Placental pericyte (primary cell): ENCODE measurements at places on chromosomes 2 and 18. TPM values are rescaled to one million over a fixed set of nuclear protein-coding genes. Genes with fewer than 3 reads are reported as not detected.

WDR7 gene
- total RNA-seq: 12.3 and 25.1 TPM in 2 replicates

NR4A2 gene
- total RNA-seq: 0.22 and 0.57 TPM in 2 replicates

ALK gene
- 0.29 TPM in 1 of 2 replicates, not detected in the other for total RNA-seq

CDH20 gene
- total RNA-seq: not detected in 2 replicates

POU3F3 gene
- total RNA-seq: not detected in 2 replicates
